ENCODE measurements at places on chromosomes 2 and 18.

DNA sequence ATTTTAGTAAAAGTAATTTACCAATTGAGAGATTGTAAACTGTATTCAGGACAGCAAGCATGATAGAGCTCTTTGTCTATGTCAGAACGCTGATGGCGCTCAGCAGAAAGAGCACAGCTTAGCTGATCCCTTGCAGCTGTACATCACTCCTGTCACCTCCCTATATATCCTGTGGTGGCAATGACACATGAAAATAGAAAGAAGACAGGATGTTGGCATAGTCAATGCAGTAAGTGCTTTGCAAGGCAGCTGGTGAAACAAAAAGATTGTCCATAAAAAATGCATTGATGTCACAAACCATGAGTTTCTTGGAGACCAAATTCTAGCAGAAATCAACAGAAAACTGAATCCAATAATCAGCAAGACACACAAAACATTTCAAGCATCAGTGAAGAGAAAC is 221.5 kb downstream of the RIT2 start:
- no peak for DNase-seq

DNA sequence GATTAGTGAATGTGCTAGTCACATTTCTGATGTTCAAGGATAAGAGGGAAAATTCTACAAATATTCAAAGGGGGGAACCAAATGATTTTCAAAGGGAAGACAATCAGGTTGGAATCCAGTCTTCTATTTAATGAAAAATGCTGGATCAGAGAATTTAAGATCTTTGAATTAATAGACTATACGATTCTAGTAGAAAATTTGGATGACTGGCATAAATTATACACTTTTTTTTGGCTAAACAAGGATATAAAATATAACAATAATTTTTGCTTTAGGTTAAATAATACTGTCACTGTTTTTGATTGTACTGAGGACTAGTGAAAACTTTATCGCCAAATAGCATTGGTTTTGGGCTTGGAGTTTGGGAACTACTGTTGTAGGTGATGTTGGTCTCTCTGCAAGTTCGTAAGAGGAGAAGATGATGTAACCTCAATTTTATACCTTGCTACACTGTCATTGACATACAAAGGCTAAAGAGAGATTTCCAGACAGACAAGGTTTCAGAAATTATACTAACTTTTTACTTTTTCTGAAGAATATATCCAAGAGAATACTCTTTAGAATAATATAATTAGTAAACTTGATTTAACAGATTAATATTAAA is 51.3 kb downstream of the NCOA1 start:
- no peak for DNase-seq

- DNase-seq, result no peak
Observed at GRCh38 chr18:48800876-48801727, 149.7 kb downstream of the SMAD7 start.

DNA sequence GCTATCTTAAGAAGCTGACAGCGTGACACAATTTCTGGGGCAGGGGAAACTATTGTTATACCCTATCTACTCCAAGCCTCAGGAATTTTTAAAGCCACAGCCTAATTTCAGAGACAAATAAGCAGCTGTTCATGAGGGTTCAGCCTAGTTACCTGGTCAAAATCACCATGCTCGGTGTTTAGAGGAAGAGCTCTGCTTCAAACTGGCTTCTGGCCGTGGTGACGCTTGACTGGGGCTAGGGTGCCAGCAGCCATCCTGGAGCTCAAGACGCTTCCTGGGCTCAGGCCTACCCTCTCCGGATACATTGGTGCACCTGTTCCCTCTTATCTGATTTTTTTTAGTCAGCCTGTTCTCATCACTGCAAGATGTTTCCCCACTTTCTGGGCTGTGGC is 41.7 kb downstream of the FRZB start:
- DNase-seq, result no peak

- no peak for DNase-seq
Observed at GRCh38 chr2:156779416-156780120, 343.4 kb downstream of the GPD2 start.

DNA sequence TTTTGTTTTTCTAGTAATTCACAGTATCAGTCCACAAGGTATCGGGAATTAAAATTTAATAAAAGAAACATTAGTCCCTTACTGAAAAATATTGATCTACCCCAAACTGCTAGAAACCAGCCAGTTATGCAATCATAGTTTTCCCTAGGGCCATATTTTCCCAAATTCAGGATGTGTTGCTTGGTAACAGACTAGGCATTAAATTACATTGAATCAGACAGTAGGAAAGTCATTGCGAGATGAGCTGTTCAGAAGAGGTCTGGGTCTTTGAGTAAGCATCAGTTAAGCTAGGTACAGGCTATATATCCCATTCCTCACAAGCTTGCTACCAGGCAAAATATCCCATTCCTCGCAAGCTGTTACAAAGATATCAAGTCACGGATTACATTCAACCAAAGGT is 123.0 kb upstream of the CCDC150 start:
- no peak for DNase-seq

DNA sequence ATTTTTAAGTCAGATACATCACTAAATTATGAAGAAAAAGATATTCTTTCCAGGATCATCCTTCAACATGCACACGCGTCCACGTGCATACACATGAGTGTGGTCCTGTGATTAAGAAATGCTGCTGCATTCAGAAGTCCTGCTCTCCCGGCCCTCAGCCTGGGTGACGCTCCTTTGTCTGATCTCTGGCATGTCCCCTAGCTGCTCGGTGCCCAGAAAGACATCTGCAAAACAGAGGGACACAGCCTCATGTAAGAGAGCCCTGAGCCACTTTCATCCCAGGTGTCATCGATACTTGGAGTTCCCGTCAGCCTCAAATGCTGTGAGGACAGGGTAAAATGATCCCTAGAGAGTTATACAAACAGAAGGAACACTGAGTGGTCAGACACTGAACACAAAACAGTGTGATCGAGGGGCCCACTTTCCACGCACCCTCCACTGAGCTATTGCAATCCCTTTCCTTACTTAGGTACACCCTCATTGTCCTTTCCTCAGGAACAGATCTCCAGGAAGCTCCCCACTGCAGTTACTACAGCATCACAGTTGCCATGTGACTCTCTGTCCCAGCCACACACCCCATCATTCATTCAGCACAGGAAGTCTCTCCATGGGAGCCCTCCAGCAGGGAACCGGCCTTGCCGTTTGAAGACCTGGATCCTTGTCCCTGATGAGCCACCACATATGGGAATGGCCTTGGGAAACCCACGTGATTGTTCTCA is 32.1 kb downstream of the CRACDL start:
- no peak for DNase-seq

- no peak for DNase-seq
Observed at GRCh38 chr2:80748592-80748991, 444.0 kb upstream of the LRRTM1 start.

DNA sequence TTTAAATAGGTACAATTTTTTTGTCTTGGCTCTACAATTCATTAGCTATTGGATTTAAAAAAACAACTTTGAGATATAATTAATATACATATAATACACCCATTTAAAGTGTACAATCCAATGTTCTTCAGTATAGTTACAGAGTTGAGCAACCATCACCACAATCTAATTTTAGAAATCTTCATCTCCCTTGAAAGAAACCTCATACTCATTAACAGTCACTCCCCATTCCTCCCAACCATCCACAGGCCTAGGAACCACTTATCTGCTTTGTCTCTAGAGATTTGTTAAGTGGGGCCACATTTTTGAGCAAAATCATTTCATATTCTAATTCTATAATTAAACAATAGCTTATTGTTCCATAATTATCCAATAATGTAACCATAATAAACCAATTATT is 32.6 kb downstream of the MRPL33 start:
- DNase-seq, result no peak

DNA sequence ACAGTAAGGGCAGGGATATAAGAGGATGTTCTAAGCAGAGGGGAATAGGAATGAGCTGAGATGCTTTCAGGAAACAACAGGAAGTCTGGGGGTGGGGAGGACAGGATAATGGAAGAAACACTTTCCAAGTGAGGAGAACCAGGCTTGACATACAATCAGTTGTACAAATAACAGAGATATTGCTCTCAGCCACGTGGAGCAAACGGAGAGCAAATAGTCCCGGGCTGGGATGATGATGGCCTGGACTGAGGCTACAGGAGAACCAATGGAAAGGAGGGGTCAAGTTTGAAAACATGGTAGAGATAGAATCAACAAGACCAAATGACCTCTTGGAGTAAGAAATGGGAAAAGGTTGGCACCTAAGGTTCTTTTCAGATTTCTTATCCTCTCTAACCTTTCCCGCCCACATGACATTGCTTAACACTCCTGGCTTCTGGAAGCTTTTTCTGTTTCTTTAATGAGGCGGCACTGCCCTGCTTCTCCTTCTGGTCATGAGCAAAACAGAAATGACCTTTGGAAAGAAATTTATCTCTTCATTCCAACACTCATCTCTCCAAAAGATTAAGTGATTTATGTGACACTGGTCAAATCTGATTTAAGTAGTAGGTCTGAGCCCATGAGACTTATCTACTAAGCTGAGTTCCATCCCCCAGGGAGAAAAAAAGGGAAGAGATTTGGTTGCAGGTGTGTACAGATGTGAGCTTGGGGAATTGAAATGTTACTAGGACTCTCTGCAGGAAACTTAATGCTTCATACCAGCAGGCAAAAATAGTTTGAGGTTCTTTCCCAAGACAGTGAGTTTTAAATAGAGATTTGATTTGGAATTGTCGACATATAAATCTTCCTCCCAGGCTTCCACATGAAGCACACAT is 442.9 kb upstream of the HNRNPA3 start:
- DNase-seq, result no peak

DNA sequence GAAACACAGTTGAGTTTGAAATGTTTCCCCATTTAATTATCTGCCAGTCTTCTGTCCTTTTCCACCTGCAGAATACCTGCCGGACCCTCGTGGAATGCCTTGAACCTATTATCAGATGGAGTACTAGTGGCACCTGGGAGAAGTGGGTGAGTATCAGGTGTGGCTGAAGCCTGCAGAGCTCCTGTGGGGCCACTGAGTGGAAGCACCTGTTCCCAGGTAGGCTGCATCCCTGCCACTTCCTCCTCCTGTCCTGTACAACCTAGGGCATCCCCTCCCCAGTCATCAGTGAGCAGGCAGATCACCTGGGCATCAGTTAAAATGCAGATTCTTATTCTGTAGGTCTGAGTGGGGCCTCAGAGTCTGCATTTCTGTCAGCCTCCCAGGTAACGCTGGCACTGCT is 80.8 kb upstream of the BZW1 start:
- no peak for DNase-seq

GRCh38 chr18:939166-939565 is 34.5 kb downstream of the ADCYAP1 start:
- no peak for DNase-seq

- DNase-seq, result no peak
Observed at GRCh38 chr18:42131066-42131929, 176.3 kb downstream of the PIK3C3 start.

GRCh38 chr2:214742119-214742518 is 67.4 kb downstream of the BARD1 start:
- DNase-seq, result no peak

GRCh38 chr2:24970483-24971285 is 1.1 kb downstream of the DNAJC27 start:
- no peak for DNase-seq

DNA sequence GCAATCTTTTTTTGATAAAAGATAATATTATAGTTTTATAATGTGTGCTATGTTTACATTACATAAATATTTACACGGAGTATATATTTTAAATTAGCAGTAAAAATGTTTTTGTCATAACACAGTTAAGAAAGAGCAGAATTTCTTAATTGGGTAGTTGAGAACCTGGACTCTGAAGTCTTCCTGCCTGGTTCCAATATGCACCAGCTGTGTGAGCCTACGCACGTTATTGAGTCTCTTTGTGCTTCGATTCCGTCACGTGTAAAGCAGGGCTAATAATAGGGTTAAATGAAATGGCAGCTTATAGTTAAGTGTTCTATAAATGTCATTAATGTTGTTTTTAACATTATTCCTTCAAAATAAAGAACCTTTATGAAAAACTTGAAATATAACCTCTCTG is 1.2 kb upstream of the CCDC88A start:
- no peak for DNase-seq

- DNase-seq, result no peak
Observed at GRCh38 chr2:53515435-53516332, 251.9 kb upstream of the CHAC2 start.

GRCh38 chr2:9761577-9761976 is 81.7 kb upstream of the TAF1B start:
- no peak for DNase-seq

GRCh38 chr2:79952616-79953015 is 351.9 kb downstream of the LRRTM1 start:
- no peak for DNase-seq

DNA sequence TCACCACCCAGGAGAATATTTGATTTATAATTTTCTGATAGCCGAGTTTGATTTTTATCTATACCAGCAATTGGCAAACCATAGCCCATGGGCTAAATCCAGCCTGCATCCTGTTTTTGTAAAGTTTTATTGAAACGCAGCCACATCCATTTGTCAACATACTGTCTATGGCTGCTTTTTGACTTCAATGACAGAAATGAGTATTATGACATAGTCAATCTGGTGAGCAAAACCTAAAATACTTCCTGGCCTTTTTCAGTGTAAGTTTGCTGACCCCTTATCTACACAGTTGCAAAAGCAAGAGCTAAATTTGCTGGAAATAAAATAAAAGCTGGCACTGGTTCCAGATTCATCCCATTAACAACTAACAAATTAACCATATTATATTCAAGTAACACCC is 79.8 kb upstream of the SLC25A52 start:
- DNase-seq, result no peak

DNA sequence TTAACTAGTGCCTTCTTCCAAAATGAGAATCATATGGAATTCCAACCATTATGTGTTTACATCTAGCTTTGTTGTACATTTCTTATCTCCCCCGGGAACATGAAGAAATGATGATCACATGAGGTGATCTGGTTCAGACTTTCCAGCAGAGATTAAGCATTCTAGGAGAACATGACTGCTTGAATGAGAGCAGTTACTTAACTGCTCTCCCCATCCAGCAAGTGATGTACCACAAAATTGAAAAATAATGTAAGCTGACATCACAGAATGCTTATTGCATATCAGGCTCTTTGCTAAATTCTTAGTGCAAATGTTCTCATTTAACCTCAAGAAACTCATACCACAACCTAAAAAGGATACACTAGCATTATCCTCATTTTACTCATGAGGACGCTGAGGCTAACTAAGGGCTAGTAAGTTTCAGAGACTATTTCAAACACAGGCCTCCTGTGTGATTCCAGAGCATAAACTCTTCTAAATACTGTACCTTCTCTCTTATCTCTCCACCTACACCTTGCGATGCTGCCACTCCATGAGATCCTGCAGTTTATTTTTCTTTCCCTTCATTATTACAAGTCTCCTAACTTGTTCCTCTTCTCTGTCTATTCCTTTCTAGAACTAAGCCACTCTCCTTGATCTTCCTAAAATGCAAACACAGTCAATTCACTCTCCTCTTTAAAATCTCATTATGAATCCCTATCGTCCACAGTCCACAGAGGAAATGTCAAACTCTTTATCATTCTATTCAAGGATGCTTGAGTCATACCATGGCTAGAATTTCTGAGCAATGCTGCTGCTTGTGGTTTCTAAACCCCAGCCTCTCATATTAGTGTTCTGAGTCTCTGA is 1224.8 kb upstream of the ZEB2 start:
- DNase-seq, result no peak

- DNase-seq, result no peak
Observed at GRCh38 chr2:47751856-47752414, 31.0 kb upstream of the MSH6 start.

Data from CD4-positive, alpha-beta memory T cell (primary cell).